Neural crest cell (in vitro differentiated cells): ENCODE measurements at places on chromosomes 12 and 14. TPM values are rescaled to one million over a fixed set of nuclear protein-coding genes. Genes with fewer than 3 reads are reported as not detected.

GRCh38 chr14:63788011-63788933 is 60.4 kb upstream of the SGPP1 start:
- H3K4me1 ChIP-seq: peaks cover 3% of the 10 kb centered on the region
- no peak for DNase-seq
- no peaks in the 10 kb centered on the region for H3K27me3 ChIP-seq
- H3K36me3 ChIP-seq: no peaks in the 10 kb centered on the region

DNA sequence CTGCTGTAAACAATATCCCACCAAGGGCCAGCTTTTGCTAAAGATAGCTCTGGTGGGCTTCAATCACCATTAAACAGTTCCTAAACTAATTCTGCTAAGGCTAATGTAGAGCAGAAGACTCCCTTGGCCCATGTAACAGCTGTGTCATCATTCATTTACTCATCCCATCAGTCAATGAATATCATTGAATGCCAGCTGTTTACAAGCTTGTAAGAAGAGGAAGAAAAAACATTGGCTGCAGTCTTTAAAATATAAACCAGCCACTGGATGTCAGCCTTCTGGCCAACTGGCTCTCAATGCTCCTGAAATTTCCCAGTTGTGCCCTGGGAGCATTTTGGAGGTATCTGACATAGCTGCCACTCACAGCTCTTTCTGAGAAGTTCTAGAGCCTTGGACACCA is 18.0 kb upstream of the MAP3K9 start:
- no peak overlapping the region for H3K4me3 ChIP-seq
- peaks cover 7% of the 10 kb centered on the region for H3K4me1 ChIP-seq
- H3K27me3 ChIP-seq: peaks cover 29% of the 10 kb centered on the region
- no peaks in the 10 kb centered on the region for H3K36me3 ChIP-seq

GRCh38 chr14:32028599-32028998 is 48.5 kb upstream of the ARHGAP5 start:
- H3K4me1 ChIP-seq: no peaks in the 10 kb centered on the region
- no peaks in the 10 kb centered on the region for H3K36me3 ChIP-seq
- DNase-seq: no peak
- no peaks in the 10 kb centered on the region for H3K27me3 ChIP-seq
- no peak overlapping the region for H3K4me3 ChIP-seq
- no peak overlapping the region for H3K27ac ChIP-seq

GRCh38 chr12:19547271-19547671 is 108.0 kb downstream of the AEBP2 start:
- peak overlapping the region; percentile 4 for H3K27ac ChIP-seq
- DNase-seq: no peak
- H3K4me1 ChIP-seq: peaks cover 19% of the 10 kb centered on the region
- H3K36me3 ChIP-seq: no peaks in the 10 kb centered on the region
- no peaks in the 10 kb centered on the region for H3K27me3 ChIP-seq
- H3K4me3 ChIP-seq: no peak overlapping the region

- no peak overlapping the region for H3K27ac ChIP-seq
- no peak overlapping the region for H3K4me3 ChIP-seq
- DNase-seq: no peak
- no peaks in the 10 kb centered on the region for H3K27me3 ChIP-seq
- peaks cover 10% of the 10 kb centered on the region for H3K36me3 ChIP-seq
Measured at GRCh38 chr14:77889971-77890442, 90.1 kb downstream of the ADCK1 start.

GRCh38 chr12:11681207-11681606 is 31.7 kb downstream of the ETV6 start:
- peaks cover 2% of the 10 kb centered on the region for H3K36me3 ChIP-seq
- no peak for DNase-seq
- no peak overlapping the region for H3K27ac ChIP-seq
- no peaks in the 10 kb centered on the region for H3K27me3 ChIP-seq

GRCh38 chr14:77084985-77085384 is 13.1 kb upstream of the CIPC start:
- H3K4me3 ChIP-seq: peak overlapping the region; percentile 69
- DNase-seq: peak; percentile 23
- H3K4me1 ChIP-seq: peaks cover 57% of the 10 kb centered on the region
- peaks cover 2% of the 10 kb centered on the region for H3K36me3 ChIP-seq

GRCh38 chr14:93028724-93029076 is 87.0 kb downstream of the ITPK1 start:
- no peaks in the 10 kb centered on the region for H3K36me3 ChIP-seq
- H3K4me1 ChIP-seq: peaks cover 55% of the 10 kb centered on the region
- H3K4me3 ChIP-seq: no peak overlapping the region
- H3K27me3 ChIP-seq: peaks cover 12% of the 10 kb centered on the region
- H3K27ac ChIP-seq: no peak overlapping the region
- DNase-seq: no peak

DNA sequence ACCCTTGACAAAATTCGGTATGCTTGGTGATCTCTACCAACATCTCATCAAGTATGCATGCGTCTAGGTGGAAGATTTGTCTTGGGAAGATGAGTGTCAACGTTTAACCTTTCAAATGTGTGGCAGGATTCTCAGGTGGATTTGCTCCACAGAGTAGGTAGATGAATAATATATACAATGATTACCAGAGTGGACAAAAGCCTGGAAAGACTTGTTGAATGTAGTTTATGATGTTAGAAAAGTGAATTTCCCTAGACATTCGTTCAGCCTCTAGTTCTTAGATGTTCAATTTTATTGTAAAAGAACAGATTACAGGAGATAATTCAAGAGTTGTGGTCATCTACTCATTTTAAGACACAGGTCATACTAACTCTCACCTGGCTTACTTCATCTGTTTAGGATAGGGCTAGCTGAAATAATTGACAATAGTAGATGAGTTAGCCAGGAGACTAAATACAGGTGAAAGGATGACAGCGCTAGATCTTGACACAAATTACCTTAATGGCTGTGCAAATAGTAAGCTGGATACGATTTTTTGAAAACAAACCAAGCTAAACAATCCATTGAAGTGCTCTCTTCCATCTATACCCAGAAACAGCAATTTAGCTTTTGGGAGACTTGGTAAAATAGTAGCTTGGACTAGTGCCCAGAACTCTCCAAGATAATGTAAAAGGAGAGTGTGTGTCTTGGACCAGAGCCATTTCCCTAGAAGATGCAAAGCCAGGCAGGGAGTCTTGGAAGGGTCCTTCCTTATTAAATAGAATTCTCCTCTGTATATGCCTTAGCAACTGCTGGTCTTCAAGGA is 168.0 kb downstream of the DACT1 start:
- peaks cover 2% of the 10 kb centered on the region for H3K36me3 ChIP-seq
- no peaks in the 10 kb centered on the region for H3K4me1 ChIP-seq
- H3K27me3 ChIP-seq: no peaks in the 10 kb centered on the region
- H3K4me3 ChIP-seq: no peak overlapping the region

DNA sequence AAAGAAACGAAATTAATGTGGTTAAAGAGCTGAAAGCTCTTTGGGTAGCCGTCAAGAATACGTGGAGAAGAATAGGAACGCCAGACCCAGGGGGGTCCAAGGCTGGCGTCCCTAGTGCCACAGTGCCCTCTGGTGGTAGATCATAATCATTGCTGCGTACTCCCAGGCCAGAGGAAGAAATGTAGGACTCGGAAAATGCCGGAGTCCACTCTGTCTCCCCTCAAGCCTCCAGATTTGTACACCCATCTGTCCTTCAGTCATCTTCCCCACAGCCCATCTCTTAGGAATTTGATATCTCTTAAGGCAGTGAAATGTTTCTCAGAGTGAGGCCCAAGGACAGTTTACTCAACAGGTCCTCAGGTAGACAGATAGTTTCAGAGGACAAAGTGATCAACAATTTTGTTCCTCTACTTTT is 25.4 kb upstream of the PLEKHG6 start:
- peaks cover 13% of the 10 kb centered on the region for H3K4me1 ChIP-seq
- peak overlapping the region; percentile 22 for H3K4me3 ChIP-seq
- DNase-seq: peak; percentile 81
- no peak overlapping the region for H3K27ac ChIP-seq

GRCh38 chr12:67475725-67476124 is 172.8 kb upstream of the DYRK2 start:
- H3K36me3 ChIP-seq: no peaks in the 10 kb centered on the region
- no peaks in the 10 kb centered on the region for H3K4me1 ChIP-seq
- no peak overlapping the region for H3K27ac ChIP-seq
- DNase-seq: no peak
- H3K27me3 ChIP-seq: no peaks in the 10 kb centered on the region

ACRBP gene
- total RNA-seq: 1.9 and 2.4 TPM in 2 replicates

KRT77 gene
- total RNA-seq: not detected in 2 replicates

ACSS3 gene
- 14.5 and 15.7 TPM in 2 replicates for total RNA-seq

KCNA5 gene
- total RNA-seq: not detected in 2 replicates

TESPA1 gene
- not detected in 2 replicates for total RNA-seq

IRAK3 gene
- 0.56 and 0.61 TPM in 2 replicates for total RNA-seq

A2ML1 gene
- total RNA-seq: not detected in 2 replicates

KRT85 gene
- not detected in 2 replicates for total RNA-seq

NOS1 gene
- 0.07 and 0.16 TPM in 2 replicates for total RNA-seq

OR4E2 gene
- not detected in 2 replicates for total RNA-seq

LYZ gene
- 0.26 TPM in 1 of 2 replicates, not detected in the other for total RNA-seq

SERPINA1 gene
- total RNA-seq: not detected in 2 replicates
